H7 (cell line): ENCODE measurements at places on chromosomes 12 and 14.

DNA sequence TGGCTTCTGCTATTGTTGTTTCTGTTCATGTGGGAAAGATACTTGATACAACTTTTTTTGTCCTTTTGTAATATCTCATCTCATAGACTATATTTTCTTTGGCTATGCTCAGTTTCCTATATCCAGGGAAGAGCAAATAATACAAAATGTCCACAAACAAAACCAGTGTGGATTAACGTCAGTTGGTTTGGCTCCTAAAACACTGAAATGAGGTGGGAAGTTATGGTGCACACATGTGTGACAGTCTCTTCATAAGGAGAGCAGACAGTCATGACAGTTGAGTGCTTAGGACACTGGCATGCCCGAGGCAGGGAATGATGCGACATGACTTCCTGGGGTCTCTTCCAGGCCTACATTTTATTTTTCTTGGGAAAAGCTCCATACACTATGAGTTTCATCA lies 27.5 kb downstream of the RHOJ start:
- DNase-seq: no peak

DNA sequence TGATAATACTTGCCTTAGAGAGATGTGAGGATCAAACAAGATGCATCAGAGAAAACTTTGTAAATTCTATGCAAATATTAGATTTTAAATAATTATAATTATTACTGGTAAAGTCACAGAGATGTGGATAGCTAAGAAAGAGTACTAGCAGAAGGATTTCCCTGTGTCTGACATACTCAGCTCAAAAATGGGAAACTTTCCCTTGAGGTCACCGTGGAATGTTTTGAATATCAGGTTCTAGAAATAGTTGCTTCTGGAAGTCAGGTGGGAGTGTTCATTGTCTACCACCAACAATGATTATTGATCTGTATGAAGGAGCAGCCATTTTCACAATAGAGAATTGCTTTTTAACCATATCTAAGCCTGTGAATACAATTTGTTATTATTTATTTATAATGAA lies 71.7 kb downstream of the FLRT2 start:
- no peak for DNase-seq

GRCh38 chr14:75022655-75023054 lies 19.9 kb downstream of the EIF2B2 start:
- DNase-seq: peak; percentile 62

DNA sequence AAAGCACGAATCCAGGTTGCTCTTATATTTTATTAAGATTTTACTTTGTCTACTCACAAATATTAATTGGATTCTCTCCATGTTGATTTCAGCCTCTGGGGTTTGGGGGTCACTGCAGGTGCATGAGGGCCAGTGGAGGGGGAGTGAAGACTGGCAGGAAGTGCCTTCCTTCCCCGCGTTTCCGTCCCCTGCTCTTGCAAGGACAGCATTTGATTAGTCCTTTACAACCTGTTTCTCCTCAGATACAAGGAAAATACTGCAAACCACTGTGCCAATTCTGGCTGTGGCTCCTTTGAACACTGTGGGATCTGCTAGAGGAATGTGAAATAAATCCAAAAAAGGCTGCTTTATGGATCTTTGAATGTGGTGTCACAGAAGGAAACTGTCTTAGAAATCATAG lies 291.8 kb downstream of the ETNK1 start:
- no peak for DNase-seq

DNA sequence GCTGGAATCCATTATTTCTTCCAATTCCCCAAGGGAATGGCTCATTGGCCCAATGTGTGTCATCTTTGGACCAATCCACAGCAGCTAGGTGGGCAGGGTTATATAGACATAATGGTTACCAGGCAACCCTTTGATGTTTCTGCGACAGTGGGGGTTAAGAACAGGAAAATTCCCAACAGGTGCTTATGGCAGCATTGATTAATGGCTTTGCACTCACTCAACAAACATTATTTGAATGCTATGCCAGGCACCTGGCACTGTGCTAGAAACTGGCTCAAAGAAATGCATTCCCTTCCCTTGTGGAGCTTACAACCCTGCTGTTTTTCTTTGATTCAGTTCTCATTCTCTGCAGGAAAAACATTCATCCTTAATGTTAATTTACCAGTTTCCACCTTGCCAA lies 1221.0 kb downstream of the AACS start:
- no peak for DNase-seq

DNA sequence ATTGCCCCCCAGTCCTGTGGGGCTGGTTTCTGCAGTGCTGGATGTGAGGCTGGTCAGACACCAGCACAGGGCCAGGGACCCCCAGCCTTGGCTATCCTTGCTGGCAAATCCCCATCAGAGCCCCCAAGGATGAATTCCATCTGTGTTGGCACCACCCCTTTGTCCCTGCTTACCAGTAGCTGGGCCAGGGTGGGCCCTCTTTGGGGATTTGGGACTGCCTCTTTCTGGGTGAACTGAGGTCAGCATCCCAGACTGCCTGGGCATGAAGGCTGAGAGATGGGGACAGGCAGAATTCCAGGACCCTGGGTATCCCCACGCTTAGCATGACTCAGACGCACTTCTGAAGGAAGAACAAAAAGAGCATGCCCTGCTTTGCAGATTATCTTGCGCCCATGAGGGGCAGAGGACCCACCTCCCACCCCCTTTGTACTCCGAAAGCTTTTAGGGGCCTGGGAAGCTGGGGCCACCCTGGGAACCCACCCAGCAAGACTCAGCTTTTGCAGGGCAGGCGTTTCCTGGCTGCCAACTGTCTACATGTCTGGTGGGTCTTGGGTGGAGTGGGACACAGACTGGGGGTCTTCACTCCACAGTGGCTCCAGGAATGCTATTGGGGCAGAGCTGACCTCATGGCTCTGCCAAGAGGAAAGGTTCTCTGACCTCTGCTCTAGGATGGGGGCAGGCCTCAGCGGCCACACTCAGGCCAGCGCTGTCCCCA lies 26.8 kb downstream of the RFLNA start:
- DNase-seq: peak; percentile 58

DNA sequence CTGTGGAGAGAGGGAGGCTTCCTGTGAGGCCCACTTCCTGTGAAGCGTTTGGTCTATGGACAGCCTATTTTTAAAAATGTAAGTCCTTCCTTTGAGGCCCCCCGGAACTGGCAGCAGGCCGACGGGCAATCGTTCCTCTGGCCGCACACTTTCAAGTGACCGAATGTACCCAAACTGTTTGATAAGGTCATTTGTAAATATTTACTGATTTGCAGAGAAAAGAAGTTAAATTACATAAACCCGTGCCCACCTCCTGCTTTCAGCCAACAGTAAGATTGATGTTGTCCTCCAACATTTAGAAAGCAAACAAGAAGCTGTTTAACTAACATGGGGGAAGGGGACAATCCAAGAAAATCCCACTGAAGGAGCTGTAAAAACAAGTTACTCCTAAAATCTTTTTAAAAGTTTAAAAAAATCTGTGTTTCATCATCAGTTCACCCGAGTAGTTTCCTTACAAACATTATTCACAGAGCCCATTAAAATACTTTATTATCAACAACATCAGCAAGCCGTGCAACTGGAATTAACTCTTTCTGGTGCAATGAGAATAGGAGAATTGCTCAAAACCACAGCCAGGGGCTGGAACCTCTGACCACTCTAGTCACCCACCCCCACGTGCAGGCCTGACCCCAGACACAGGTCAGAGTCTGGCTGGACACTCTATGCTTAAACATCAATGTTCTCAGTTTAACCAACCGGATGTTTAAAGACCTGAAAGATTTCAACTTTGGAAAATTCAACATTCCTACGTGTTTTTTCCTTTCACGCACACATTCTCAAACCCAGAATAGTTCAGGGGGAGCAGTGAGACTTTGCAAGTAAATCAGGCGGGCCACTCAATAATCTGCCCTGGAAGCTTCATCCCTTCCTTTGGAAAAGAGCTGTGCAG lies 65.3 kb downstream of the FOXN3 start:
- DNase-seq: no peak

- no peak for DNase-seq
These were observed 289.3 kb upstream of the AMIGO2 start for GRCh38 chr12:47369085-47369484.

DNA sequence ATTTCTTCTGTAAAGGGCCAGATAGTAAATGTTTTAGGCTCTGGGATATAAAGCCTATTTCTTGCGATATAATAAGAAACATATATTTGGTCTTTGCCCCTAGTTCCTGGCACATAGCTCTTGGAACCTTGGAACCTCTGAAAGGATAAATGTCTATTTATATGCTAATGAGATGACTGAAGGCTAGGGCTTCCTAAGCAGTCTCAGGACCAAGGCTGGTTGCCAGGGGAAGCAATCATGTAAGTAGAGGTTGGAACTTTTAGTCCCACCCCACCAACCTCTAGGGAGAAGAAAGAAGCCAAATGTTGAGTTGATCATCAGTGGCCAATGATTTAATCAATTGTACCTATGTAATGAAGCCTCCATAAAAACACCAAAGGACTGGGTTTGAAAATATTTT lies 26.6 kb upstream of the NFYB start:
- DNase-seq: no peak
